ENCODE measurements at places on chromosomes 2 and 18.

- no peak for DNase-seq
- H3K4me1 ChIP-seq, result peaks cover 3% of the 10 kb centered on the region
- no peak overlapping the region for H3K4me3 ChIP-seq
- no peak overlapping the region for H3K27ac ChIP-seq
- no peaks in the 10 kb centered on the region for H3K36me3 ChIP-seq
- H3K27me3 ChIP-seq, result peaks cover 5% of the 10 kb centered on the region
Measured at GRCh38 chr18:8661754-8662559, 43.4 kb upstream of the MTCL1 start.

GRCh38 chr2:233152541-233152940 lies 92.4 kb downstream of the INPP5D start:
- peaks cover 42% of the 10 kb centered on the region for H3K36me3 ChIP-seq
- H3K27me3 ChIP-seq, result no peaks in the 10 kb centered on the region
- H3K4me3 ChIP-seq, result no peak overlapping the region
- no peak for DNase-seq
- peak overlapping the region; percentile 18 for H3K27ac ChIP-seq

DNA sequence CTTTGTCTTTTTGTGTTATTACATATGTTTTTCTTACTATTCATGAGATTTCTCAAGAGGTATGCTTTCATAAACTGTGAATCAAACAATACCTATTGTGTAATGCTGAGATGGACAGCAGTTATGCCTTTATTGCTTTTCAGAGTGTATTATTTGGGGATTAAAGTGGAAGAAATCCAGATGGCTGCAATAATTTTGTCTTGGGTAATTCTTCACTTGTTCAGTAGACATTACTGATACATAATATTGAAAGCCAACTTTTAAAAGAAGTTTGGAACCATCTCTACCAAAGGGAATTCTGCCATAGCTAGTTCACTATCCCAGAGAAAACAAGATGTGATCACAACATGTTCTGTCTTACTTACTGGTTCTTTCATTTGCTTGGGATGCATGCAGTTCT lies 253.4 kb upstream of the ZSWIM2 start:
- no peaks in the 10 kb centered on the region for H3K4me1 ChIP-seq
- no peaks in the 10 kb centered on the region for H3K27me3 ChIP-seq
- no peak for DNase-seq
- no peak overlapping the region for H3K27ac ChIP-seq
- H3K36me3 ChIP-seq, result no peaks in the 10 kb centered on the region

DNA sequence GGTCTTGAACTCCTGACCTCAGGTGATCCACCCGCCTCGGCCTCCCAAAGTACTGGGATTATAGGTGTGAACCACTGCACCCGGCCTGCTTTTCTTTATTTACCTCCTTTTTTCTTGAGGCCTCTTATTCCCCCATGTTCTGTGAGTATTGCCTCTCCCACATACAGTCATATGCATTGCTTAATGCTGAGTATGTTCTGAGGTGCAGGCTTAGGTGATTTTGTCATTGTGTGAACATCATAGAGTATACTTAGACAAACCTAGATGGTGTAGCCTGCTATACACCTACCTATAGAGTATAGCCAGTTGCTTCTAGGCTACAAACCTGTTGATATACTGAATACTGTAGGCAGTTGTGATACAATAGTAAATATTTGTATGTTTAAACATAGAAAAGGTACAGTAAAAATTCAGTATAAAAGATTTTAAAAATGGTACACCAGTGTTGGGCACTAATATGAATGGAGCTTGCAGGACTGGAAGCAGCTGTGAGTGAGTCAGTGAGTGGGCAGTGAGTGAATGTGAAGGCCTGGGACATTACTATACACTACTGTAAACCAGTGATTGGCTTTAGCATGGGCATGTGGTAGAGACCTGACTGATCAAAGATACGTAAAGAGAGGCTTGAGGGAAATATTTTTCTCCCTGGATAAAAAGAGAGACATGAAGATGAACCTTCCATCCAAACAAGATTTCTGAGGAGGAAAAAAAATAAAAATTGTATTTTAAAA lies 17.6 kb downstream of the SLC39A10 start:
- H3K27ac ChIP-seq, result no peak overlapping the region
- H3K4me3 ChIP-seq, result no peak overlapping the region
- H3K27me3 ChIP-seq, result no peaks in the 10 kb centered on the region
- no peak for DNase-seq
- peaks cover 9% of the 10 kb centered on the region for H3K36me3 ChIP-seq
- peaks cover 25% of the 10 kb centered on the region for H3K4me1 ChIP-seq

GRCh38 chr2:5734859-5735520 lies 42.8 kb downstream of the SOX11 start:
- H3K27me3 ChIP-seq, result no peaks in the 10 kb centered on the region
- no peak overlapping the region for H3K4me3 ChIP-seq
- H3K4me1 ChIP-seq, result no peaks in the 10 kb centered on the region
- H3K27ac ChIP-seq, result no peak overlapping the region

- H3K4me1 ChIP-seq, result peaks cover 32% of the 10 kb centered on the region
- H3K4me3 ChIP-seq, result peak overlapping the region; percentile 40
- peak; percentile 13 for DNase-seq
- peaks cover 50% of the 10 kb centered on the region for H3K27me3 ChIP-seq
Measured at GRCh38 chr2:15941871-15942710, 1.7 kb downstream of the MYCN start.

- H3K4me3 ChIP-seq, result no peak overlapping the region
- H3K4me1 ChIP-seq, result peaks cover 48% of the 10 kb centered on the region
- no peak for DNase-seq
- H3K27me3 ChIP-seq, result no peaks in the 10 kb centered on the region
- H3K36me3 ChIP-seq, result no peaks in the 10 kb centered on the region
- no peak overlapping the region for H3K27ac ChIP-seq
Measured at GRCh38 chr2:95058989-95059641, 33.6 kb downstream of the MAL start.

DNA sequence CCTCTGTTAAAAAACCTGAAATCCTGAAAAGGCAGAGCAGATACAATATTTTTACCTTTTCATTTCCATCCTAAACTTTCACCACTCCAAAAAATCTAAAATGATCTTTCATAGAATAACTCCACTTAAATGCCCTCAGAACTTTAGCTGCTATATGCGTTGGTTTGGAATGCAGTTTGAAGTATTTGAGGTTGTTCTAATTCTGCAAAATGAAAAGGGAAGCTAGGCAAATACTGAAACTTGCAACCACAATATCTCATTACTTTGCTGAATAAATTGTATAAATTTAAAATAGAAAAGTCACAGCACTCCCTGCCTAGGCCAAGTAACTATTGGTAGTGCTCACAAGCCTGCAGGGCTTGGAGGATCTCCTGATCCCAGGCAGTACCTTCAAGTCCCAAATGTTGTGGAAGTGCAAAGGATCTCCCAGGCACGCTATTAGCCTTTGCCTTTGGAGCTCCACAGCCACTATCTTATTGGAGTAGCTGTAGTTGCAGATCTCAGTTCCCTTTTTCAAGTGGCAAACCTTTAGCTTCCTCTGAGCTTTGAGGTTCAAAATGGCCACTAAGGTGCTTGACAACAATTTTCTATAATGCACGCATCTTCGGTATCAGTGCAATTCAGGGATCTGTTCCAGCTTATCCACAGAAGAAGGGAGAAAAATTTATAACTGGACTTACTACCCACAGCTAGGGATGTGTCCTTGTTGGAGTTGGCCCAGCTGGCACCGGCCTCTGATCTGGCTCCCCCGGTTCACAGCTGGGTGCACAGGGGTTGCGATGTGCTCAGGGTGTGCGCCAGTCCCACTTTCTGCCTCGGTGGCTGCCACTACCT lies 43.4 kb upstream of the ANKRD62 start:
- H3K4me1 ChIP-seq, result peaks cover 15% of the 10 kb centered on the region
- peaks cover 2% of the 10 kb centered on the region for H3K27me3 ChIP-seq
- no peak for DNase-seq

DNA sequence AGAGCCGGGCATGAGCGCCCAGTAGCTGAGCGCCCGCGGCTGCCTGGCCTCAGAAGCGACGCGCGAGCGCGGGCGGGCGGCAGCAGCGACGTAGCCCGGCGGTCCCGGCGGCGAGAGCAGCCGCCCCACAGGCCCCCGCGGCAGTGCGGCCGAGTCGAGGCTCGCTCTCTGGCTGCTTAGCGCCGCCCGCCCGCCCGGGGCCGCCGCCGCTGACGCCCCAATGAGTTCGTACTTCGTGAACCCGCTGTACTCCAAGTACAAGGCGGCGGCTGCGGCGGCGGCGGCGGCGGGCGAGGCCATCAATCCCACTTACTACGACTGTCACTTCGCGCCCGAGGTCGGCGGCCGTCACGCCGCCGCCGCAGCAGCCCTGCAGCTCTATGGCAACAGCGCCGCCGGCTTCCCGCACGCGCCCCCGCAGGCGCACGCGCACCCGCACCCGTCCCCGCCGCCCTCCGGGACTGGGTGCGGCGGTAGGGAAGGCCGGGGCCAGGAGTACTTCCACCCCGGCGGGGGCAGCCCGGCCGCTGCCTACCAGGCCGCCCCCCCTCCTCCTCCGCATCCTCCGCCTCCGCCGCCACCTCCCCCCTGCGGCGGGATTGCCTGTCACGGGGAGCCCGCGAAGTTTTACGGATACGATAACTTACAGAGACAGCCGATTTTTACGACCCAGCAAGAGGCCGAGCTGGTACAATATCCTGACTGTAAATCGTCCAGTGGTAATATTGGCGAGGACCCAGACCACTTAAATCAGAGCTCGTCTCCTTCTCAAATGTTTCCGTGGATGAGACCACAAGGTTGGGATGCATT lies 847 bp downstream of the HOXD8 start:
- peak overlapping the region; percentile 48 for H3K4me3 ChIP-seq
- H3K27me3 ChIP-seq, result peaks cover 84% of the 10 kb centered on the region
- peak; percentile 29 for DNase-seq
- H3K27ac ChIP-seq, result peak overlapping the region; percentile 77
- no peaks in the 10 kb centered on the region for H3K36me3 ChIP-seq

- peaks cover 4% of the 10 kb centered on the region for H3K27me3 ChIP-seq
- no peak overlapping the region for H3K27ac ChIP-seq
- H3K4me1 ChIP-seq, result peaks cover 4% of the 10 kb centered on the region
- DNase-seq, result no peak
Measured at GRCh38 chr18:50806208-50806616, 13.6 kb downstream of the MRO start.
